PC-3 (cell line): ENCODE measurements at places on chromosomes 11 and 22. TPM values are rescaled to one million over a fixed set of nuclear protein-coding genes. Genes with fewer than 3 reads are reported as not detected.

DNA sequence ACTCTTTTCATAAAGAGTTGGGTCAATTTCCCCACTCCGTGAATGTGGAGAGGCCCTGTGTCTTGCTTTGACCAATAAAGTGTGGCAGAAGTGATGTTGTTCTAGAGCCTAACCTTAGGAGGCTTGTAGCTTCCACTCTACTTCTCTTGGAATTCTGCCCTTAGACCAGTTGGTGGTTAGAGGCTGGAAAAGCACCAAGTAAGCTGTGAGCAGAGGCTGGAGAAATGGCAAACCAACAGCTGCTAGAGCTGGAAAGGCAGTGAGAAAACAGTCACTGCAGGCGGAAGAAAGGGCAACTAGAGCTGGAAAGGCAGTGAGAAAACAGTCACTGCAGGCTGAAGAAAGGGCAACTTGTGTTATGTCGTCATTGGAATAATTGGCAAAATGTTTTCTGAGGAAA is 29.8 kb upstream of the MSANTD2 start:
- DNase-seq = no peak

GRCh38 chr11:10050561-10050960 is 243.5 kb downstream of the SBF2 start:
- DNase-seq = peak; percentile 85

GRCh38 chr22:39707351-39707750 is 136.8 kb downstream of the CACNA1I start:
- DNase-seq = no peak

DNA sequence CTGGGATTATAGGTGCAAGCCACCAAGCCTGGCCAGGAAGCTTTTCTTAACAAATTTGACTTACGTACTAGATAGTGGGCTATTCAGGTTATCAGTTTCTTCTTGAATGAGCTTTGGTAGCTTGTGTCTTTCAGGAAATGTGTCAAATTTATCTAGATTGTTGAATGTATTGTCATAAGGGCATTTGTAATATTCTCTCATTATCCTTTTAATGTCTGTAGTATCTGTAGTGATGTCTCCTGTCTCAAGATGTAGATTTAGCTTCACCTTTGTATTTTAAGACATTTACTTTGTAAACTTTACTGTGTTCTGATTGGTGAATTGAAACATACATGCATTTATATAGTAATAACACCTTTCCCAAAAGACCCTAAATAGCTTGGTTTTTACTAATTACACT is 20.7 kb downstream of the ARHGAP8 start:
- no peak for DNase-seq

DNA sequence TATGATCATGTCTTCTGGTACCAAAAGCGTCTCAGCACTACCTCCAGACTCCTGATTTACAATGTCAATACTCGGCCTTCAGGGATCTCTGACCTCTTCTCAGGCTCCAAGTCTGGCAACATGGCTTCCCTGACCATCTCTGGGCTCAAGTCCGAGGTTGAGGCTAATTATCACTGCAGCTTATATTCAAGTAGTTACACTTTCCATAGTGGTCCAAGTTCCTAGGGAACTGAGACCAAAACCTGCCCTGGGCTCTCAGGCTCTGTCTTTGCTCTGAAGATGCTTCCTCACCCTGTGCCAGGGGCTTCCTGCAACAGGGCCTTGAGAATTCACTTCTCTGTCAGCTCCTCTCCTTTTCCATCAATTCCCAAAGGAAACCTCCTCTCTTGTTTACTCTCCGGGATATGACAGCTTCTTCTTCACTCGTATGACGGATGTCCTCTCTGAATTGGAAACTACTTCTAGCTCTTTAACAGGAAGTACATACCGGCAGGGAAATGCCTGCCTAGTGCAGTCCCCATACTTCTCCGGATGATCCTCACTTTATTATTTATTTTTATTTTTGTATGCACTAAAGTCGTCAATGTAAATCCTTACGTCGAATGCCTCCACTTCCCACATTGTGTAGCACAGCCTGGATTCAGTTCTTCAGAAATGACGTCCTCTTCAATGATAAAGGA is 29.6 kb upstream of the PRAME start:
- DNase-seq = no peak

DNA sequence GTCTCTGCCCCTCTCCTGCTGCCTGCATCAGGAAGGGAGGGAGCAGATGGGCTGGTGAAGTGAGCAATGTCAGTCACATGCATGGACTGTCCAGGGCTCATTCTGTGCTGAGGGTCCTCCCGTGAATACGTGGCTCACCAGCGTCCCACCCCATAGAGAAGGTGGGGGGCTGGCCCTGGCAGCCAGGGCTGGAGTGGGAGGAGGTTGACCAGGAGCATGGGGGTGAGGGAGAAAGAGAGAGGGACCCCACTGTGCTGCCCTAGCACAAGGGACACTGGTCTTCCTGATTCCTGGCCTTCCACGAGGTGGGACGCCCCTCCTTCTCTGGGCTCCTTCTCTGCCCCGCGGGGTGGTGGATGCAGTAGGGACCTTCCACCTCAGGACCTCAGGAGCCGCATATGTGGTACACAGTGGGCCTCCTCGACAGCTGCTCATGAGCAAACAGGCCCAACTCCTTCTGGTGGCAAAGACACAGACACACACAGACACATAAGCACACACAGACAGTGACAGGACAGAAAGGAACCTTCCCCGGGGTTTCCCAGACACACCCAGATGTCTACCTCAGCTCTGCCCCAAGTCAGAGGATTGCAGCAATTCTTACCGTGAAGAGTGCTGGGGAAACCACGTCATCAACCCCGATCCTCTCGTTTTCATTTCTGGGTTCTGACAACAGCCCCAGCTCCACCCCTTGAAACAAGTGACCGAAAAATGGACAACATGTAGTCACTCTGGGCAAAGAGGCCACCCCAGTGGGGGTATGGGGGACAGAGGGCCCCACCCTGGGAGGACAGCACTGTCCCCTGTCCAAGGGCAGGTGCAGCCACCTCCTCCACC is 3.6 kb upstream of the APOBEC3A start:
- DNase-seq = peak; percentile 6

DNA sequence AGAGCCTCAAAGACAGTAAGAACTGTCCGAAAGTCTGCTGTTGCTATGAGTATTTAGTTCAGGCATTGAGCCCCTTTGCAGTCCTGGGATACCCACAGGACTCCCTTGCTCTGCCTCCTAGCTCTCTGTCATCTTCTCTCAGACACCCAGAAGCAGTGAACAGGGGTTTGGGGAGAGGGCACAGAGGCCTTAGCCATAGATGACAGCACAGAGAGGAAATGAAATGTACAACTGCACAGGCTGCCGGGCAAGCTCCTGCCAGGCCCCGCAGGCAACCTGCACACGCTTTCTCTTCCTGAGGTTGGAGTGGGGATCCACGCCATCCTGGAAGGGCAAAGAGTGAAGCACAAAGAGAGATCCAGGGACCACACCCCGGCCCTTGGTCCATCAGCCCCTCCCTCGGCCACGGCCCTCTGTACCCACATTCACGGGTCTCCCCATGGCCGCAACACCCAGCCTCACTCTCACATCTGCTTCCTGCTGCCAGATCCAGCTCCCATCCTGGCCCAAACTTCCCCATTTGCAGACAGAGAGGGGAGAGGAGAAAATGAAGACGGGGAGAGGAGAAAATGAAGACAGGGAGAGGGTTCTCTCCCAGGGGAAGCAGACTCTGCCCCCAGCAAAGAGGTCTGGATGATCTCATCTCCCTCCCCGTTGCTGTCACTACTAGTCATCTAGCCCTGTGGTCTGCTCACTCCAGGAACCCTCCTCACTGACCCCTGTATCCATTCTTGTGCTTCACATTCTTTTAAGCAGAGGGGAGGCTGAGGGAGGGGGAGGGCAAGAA is 40.7 kb downstream of the CD6 start:
- no peak for DNase-seq

GRCh38 chr11:59967677-59968394 is 4.0 kb downstream of the OOSP4A start:
- no peak for DNase-seq

DNA sequence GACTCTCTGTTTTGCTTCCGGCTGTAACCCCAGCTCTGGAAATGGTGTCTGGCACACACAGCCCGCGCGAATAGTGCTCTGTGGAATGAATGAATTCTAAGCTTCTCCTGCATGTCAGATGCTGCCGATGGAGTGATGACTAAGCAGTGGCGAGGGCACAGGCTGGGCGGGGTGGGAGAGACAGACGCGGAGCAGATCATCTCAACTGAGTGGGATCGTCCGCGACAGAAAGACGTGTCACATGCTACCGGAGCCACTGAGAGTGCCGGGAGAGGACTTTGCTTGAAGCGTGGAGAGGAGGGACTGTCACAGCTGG is 334.5 kb downstream of the CTTN start:
- no peak for DNase-seq

The C11orf91 gene
- total RNA-seq = 1.0 TPM in 1 of 2 replicates, not detected in the other

The LRRC4C gene
- not detected in 2 replicates for total RNA-seq

The CSRP3 gene
- total RNA-seq = not detected in 2 replicates

The TAF1D gene
- 117 and 135 TPM in 2 replicates for total RNA-seq
